ENCODE measurements at places on chromosomes 2 and 18.

GRCh38 chr2:223884399-223884798 is 47.0 kb upstream of the AP1S3 start:
- DNase-seq = no peak

DNA sequence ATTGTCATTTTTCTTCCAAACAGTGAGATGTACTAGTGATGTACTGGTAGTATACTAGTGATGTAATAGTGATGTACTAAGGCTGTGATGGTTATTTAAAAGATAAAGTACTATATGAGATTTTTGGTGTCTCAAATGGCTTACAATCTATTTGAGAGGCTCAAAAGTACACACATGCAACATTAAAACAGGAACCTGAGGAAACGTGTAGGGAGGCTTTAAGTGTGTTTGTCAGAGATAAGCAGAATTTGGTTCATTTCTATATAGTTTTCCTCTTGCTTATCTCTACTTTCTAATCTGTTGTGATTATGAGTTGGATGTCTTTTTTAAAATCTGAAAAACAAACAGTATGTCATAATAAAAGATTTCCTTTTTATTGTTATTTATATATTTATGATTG is 100.9 kb upstream of the SERTAD2 start:
- no peak for DNase-seq

- DNase-seq = no peak
Observed at GRCh38 chr2:108614659-108615058, 80.4 kb downstream of the LIMS1 start.

GRCh38 chr18:37533647-37534584 is 31.7 kb downstream of the CELF4 start:
- DNase-seq = no peak

DNA sequence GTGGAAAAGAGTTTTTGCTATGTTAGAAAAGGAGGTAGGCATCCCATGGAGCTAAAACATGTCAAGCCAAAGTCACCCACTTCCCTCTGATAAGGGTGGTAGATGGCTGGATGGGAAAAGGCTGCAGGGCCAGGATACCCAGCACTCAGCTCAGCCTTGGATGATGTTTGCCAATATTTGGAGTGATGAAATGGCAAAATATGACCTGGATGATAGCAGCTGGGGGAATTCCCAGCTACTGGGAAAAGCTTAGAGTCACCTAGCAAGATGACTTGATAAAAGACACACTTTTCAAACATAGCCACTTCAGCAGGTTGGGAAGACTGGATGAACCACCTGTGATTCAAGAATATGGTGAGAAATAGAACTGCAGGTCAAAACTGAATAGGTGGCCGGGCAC is 10.1 kb downstream of the RFX8 start:
- DNase-seq = no peak

DNA sequence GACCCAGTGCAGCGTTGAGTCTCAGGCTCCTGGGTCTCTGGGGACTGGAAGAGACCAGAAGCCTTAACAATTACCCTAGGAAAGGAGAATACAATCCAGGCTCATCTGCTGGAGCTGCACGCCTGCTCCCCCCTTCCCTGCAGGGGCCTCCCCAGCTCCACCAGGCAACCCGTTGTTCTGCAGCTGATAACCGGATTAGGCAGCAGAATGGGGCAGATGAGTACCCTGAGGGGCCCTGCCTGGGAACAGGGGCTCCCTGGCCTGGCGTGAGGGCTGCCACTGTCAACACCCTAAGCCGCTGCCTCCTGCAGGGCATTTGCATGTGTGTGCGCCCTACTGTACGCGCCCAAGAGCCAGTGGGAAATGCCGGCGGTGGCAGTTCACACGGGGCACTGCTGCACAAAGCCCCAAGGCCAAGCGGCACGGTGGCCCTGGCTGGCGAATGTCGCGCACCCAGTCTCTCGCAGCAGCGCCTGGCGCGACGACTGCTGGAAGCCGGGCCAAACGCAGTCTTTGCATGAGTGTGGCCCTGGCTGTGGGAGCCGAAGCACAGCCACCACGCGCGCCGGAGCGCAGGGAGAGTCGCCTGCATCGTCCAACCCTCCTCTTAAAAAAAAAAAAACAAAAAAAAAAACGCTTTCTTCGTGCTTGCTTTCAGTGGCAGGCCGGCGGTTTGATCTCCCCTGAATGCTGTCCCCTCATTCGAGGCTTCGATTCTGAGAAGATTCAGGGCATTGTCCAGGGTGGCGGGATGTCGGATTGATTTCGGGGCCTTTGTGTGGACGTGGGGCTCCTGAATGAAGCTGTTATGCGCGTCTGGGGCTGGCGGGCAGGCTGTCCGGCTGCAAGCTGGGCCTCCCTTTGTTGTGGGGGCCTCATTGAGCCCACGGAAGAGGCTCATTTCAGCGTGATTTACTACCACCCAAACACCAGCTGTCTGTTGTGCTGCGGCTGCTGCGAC is 63.8 kb downstream of the SETBP1 start:
- DNase-seq = no peak

DNA sequence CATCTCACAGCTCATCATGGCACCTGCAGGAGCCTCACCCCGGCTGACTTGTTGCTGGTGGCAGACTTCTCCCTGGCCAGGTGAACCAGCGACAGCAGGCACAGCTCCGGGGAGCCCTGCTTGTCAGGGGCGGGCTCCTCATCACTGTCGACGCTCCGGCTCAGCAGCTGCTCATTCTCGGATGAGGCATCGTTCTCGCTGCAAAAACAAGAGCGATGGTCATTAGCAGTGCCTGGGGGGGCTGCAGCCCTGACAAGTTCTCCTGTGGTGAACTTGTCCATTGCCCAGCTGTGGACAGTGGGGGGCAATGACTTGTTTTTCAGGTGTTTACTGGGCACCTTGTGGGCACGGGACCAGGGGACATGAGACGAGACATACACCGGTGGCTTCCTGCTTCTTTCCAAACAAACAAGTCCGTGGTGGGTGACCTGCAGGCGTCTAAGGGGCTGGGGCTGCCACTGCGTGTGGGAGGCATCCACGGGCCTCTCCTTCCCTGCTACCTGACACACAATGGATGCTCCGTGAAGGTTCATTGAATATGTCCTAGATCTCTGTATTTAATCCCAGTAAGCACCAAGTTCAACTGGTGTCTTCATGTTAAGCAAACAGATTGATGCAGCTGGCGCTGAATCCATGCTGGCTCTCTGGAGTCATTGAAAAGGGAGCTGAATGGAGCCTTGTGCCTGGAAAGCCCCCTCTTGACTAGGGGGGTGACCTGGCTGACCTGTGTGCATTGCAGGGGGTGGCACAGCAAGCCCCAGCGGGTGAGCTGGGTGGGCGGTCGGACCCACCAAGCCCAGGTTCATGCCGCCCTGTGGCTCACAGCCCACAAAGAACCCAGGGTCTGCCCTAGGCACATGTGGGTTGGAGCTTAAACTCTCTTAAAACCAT is 81.0 kb downstream of the EDAR start:
- DNase-seq = no peak

- no peak for DNase-seq
Observed at GRCh38 chr18:76380791-76381405, 114.1 kb downstream of the ZNF516 start.

- no peak for DNase-seq
Observed at GRCh38 chr18:47870605-47871004, 59.9 kb downstream of the SMAD2 start.

GRCh38 chr18:50131591-50131990 is 63.4 kb downstream of the MYO5B start:
- DNase-seq = no peak

- DNase-seq = no peak
Observed at GRCh38 chr2:29063646-29064345, 10.5 kb downstream of the PCARE start.

GRCh38 chr2:170276925-170277629 is 99.1 kb downstream of the MYO3B start:
- no peak for DNase-seq

DNA sequence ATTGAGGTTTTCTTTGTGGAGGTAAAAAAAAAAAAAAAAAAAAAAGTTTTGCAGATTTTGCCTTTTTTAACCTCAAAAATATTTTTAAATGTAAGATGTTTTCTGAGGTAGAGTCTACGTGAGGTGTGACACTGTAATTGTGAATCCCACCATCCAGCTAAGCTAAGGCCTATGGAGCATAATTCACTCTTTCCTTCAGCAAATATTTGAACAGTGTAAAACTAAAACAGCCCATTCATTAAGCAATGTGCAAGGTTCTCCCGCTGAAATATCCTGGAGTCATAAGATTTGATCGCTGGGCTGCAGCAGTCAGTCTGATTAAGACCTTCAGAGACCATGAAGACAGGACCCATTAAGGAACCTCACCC is 105.1 kb downstream of the HNRNPLL start:
- DNase-seq = no peak

GRCh38 chr2:146785101-146785500 is 1059.7 kb upstream of the ACVR2A start:
- no peak for DNase-seq

DNA sequence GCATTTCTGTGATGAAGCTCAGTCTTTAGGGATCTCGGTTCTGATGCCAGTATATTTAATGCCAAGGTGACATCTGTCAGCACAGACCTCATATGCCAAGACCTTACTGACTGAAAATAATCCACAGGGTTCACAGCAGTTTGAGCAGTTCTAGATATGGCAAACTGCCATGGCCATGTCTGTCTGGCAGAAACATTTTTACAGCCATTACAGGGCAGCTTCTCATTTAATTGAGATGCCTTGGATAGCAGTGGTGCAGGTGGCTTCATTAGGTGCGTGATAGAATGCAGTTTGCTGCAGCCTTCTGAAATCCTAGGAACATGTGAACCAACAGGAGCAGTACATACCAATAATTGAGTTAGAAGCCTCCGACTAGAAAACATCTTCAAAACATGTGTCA is 510.6 kb downstream of the XIRP2 start:
- no peak for DNase-seq

DNA sequence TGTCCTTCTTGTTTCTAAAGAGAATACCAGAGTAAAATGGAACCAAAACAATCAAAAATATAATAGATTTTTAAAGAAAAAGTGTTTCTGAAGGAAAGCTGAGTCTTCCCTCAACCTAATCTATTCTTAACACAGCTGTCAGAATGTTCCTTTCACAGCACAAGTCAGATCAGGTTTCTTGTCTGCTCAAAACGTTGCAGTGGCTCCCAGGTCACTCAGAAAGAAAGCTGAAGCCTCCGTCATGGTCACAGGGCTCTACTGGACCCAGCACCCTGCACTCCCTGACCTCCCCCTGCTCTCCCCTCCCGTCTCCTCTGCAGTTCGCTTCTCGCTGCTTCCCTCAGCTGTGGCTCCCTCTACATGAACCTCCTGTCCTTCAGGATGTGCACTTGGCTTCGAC is 90.7 kb upstream of the PTPRM start:
- DNase-seq = no peak

- no peak for DNase-seq
Observed at GRCh38 chr2:127637725-127638252, 8.2 kb upstream of the GPR17 start.

DNA sequence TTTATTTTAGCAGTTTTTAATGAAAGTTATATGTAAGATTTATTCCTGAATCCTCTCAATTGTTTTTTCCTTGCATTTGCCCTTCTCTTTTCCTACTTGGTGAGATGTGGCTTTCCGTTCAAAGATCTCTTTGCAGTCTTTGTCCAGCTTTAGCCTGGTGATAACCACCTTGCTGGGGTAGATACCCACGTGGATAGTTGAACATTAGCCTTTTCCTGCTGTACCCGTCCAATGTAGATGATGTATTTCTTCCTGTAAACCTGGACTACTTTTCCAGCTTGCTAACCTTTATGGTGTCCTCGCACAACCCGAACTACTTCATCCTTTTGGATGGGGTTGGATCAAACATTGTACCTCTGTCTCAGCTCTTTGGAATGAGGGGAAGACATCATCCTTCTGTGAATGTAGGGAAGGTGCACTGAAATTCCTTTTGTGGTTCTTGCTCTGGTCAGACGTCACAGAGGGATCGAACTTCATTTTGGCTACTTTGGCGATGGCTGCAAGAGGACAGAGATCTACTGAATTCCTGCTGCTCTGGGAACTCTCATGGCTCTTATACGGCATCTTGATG is 293.2 kb upstream of the EPAS1 start:
- no peak for DNase-seq

DNA sequence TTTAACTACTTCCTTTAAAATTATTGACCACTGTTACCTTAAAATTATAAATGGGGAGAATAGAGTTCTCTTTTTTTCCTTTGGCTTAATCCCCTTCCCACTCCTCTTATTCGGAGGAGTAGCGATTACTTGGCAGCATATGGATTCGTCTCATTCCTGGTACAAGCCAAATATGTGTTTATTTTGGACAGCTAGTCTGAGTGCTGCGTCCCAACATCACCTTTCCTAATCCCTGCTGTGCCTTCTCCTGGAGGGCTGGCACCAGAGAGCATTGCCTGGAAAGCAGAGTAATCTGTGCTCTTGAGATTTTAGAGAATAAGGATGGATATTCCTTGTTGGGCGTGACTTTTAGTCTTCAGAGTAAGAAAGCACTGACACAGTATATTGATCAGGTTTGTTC is 185.6 kb downstream of the AGAP1 start:
- DNase-seq = no peak

- no peak for DNase-seq
Observed at GRCh38 chr2:154599189-154599588, 99.3 kb upstream of the KCNJ3 start.

DNA sequence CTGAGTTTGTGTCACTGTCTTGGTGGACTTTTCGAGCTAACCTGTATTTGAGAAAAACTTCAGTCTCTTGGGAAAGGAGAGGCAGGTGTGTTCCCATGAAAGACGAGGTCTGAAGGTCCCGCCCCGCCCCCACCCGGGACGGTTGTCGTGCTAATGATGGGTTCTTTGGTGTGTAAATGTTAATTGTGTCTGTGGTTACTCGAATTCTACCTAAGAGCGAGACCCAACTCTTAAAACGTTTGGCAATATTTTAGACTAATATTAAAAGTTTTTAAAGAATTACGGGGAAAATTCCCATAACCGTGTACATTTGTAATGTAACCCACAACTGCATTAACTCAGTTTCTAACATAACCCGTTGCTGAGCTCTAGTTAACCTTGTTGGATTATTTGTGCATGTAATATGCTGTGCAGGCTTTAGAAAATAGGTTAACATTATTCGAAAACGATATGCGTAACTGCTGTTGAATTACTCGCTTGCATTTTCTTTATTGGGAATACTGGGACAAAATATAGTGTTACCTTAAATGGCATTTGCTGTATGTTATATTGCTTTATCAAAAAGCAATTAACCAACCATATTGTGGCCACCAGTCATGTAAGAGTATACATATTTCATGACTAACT is 833 bp downstream of the EPB41L5 start:
- no peak for DNase-seq

DNA sequence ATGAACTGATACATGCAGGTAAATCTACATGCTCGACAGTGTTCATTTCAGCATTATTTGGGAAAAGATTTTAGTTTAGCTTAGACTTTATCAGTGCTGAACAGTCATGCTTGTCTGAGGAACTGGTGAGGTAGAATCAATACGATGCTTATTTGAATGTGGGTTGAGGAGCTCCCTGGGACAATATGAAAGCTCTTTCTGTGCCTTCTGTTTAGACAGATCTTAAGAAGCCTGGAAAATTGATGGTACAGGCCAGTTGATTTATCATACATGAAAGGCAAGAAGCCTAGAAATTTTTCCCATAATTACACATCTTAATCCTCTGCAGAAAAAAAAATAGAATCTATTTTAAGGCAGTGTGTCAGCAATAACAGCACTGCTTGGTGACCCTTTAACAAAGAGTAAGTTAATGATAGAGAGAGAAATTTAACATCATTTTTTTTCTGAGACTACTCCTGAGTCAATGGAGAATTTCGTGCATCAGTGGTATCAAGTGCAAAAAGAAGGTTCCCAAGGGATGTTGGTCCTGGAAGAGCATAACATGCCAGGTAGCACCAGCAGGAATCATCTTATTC is 252.2 kb upstream of the CDH20 start:
- DNase-seq = no peak

- no peak for DNase-seq
Observed at GRCh38 chr18:28112056-28112470, 64.9 kb downstream of the CDH2 start.

GRCh38 chr2:16394072-16394985 is 271.3 kb downstream of the CYRIA start:
- DNase-seq = no peak

All from stimulated activated CD4-positive, alpha-beta T cell treated with anti-CD3 and anti-CD28 coated beads, TNF-alpha, amount 100 ng/mL, for 24 hours (primary cell).